Activated CD8-positive, alpha-beta memory T cell treated with anti-CD3 and anti-CD28 coated beads for 1 hour (primary cell): ENCODE measurements at places on chromosomes 3 and 15.
A peak's percentile ranks its signal among the peaks of the same experiment; 100 is the strongest.

DNA sequence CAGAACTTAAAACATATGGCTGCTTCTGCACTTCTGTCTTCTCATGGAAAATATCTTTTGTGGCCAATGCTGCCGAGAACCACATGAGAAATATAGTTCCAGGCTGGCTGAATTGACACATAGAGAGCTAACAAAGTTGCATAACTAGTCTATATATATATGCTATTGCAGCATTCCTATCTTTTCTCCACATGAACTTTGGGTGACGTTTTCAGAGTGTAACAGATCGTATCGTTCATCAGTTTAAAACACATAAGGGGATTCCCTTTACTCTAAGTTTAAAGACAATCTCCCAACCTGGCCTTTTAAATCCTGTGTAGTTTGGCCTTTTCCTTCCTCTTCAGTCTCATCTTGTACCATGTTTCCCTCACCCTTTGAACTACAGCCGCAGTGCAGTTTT, 394.2 kb upstream of the CBLB start:
- no peak for DNase-seq

DNA sequence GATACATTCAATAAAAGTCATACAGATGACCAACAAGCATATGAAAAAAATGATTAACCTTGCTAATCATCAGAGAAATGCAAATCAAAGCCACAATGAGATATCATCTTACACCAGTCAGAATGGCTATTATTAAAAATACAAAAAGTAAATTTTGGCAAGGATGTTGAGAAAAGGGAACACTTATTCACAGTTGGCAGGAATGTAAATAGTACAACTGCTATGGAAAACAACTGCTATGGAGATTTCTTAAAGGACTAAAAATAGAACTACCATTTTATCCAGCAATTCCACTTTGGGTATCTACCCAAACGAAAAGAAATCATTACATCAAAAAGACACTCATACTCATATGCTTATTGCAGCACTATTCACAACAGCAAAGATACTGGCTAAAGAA, 1121.8 kb downstream of the TBL1XR1 start:
- DNase-seq = no peak

DNA sequence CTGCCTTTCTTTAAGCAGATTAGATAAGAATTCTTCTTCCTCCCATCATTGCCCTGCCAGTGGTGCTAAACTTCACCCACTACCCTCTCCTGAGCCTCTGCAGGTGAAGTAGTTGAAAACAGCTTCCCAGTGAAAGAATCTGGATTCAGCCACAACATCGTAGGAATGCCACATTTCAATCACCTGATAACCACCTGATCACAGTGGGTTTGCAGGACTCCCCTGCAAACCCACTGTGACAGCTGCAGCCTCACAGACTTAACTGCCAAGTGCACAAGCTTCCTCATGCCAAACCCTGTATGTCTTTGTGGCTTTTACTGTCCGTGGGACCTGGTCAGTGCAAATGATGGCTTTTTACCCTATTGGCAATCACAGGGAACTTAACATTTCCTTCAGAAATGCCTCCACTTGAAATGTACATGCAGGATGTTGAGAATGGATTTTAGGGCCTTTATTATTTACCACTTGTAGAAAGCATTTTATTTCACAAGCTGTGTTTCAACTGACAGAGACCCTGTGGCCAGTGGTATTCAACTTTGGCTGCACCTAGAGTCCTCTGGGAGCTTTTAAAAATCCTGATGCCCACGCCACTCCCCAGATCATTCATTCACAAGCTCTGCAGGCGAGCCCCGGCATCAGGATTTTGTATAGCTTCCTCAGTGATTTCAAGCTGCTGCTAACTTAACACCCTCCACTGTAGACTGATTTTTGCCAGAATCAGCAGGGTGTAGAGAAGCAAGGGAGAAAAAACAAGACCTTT, 49.1 kb downstream of the OXNAD1 start:
- no peak for DNase-seq

- no peak for DNase-seq
Observed at GRCh38 chr15:40917585-40917984, 11.6 kb upstream of the DLL4 start.

GRCh38 chr3:32428092-32429068, 36.7 kb downstream of the CMTM7 start:
- DNase-seq = no peak

GRCh38 chr3:98333989-98334606, 19.6 kb upstream of the OR5K4 start:
- DNase-seq = no peak

GRCh38 chr3:53114412-53115074, 15.7 kb downstream of the RFT1 start:
- DNase-seq = no peak

DNA sequence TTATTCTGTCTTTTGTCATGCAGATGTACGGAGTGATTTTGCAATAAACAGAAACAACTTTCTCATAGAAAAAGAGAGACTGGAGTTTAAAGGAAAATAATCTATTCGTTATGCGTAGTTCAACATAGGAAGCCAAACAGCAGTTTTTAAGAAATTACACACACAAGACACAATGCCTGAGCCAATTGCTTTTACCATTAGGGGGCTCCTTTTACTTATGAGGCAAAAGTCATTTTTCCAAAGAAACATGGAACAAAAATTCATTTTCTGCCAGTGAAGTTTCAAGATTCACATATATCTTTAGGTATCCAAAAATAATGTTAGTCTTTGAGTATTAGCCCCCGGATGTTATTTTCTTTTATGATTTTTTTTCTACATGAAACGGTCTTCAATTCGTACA, 10.7 kb downstream of the CNTN6 start:
- no peak for DNase-seq

GRCh38 chr3:182058488-182058887, 346.8 kb downstream of the SOX2 start:
- DNase-seq = no peak

- DNase-seq = no peak
Observed at GRCh38 chr3:14949126-14949525, 1.7 kb downstream of the NR2C2 start.

DNA sequence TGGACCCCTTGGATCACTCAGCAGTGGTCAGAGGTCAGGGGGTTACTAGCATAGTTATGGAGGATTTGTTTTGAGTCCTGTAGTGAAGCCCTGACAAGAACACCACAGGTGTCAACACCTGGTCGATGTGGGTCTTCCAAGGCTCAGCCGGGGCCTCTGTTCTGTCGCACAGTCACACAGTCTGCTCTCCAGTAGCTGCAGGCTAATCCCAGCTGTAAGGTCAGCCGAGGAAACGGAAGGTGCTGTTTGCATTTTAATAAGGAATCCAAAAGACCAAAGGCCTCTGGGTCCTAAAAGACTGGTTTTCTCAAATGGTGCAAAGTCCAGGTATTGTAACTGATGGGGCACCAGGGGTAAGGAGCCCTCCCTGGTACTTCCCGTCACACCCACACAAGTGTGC, 71.7 kb downstream of the RPLP1 start:
- DNase-seq = no peak

GRCh38 chr3:149013726-149014125, 22.4 kb downstream of the GYG1 start:
- DNase-seq = no peak

- no peak for DNase-seq
Observed at GRCh38 chr3:31321620-31322019, 211.1 kb upstream of the STT3B start.

DNA sequence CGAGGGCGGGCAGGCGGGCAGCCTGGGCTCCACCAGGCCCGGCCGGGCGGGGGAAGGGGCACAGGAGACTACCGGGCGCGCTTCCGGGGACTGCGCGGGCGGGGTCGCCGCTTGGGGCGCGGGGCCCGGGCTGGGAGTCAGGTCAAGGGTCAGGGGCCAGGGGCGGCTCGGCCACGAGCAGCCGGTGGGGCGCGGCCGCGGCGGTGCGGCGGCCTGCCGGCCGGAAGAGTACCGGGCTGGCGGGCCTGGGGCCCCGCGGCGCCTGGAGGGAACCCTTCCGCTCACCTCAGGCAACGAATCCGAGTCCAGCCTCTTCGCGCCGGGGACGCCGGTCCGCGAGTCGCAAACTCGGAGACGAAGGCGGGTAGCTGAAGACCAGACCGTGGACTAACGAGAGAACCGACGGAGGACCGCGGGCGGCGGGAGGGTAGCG, 225 bp downstream of the RHOA start:
- DNase-seq = peak; percentile 35

DNA sequence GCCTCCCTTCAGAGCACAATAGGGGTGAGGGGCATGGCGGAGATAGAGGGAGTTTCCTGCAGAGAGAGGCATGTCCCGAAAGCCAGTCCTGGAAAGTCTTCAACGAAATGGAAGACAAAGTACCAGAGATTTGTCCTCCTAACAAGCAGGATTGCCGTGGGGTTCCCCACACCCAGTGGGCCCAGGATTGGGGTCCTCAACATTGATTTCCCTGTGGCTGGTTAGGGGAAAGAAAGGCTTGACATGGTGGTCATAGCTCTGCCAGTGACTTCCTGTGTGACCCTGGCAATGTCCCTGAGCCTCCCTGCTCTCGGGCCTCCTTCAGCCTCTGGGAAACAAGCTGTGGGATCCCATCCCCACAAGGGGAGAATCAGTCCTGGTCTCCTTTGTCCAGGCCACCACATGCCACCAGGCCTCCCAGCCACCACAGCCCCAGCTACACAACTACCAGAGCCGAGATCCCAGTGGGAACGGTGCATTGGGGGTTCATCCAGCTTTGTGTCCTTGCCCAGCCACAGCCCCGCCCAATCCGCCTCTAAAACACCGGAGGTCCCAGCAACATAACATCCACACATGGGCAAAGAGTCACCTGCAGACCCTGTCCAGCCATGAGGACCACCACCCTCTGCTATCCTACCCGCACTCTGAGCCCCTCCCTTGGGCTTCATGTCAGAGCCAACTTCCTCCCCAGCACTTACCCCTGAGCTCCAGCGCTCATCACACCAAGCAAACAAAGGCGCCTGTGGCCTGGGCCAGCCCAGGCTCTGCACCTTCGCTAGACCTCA, 63.0 kb downstream of the ADAMTS17 start:
- no peak for DNase-seq

DNA sequence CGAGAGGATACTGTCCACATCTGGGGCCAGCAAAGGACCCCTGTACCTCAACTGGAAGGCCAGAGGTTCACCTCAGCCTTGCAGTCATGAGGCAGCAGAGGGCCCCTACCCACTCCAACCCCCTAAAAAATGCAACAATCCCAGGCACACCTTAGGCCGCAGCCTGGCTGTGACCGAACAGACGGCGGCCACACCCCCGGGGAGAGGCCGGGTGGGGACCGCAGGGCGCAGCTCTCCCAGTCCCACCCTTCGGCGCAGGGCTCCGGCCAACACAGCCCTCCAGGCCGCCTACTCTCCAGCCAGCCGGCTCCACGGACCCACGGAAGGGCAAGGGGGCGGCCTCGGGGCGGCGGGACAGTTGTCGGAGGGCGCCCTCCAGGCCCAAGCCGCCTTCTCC, 457 bp upstream of the DNAJA4 start:
- no peak for DNase-seq

- no peak for DNase-seq
Observed at GRCh38 chr3:100993309-100993708, at the start of gene ABI3BP. ABI3BP (minus strand) TSS chr3:100993421; CDS start chr3:100993384, 37 bp downstream.

DNA sequence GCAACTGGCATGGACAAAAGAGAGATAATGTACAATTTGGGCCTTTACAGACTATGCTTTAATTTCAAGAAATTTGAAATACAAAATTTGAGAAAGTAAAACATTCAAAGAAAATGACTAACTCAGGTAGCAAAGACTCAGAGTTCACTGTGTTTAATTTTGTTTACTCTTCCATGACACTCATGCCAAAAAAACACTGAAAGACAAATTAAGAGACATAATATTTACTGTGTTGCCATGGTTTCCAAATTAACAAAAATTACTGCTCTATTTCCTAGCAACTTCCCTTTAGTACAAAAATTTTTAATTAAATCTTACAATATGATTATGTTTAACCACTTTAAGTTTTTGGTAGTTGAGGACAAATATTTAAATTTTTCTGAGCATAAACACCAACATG, 29.6 kb downstream of the LRRFIP2 start:
- DNase-seq = no peak

- DNase-seq = no peak
Observed at GRCh38 chr3:40172560-40172959, 136.9 kb upstream of the EIF1B start.

DNA sequence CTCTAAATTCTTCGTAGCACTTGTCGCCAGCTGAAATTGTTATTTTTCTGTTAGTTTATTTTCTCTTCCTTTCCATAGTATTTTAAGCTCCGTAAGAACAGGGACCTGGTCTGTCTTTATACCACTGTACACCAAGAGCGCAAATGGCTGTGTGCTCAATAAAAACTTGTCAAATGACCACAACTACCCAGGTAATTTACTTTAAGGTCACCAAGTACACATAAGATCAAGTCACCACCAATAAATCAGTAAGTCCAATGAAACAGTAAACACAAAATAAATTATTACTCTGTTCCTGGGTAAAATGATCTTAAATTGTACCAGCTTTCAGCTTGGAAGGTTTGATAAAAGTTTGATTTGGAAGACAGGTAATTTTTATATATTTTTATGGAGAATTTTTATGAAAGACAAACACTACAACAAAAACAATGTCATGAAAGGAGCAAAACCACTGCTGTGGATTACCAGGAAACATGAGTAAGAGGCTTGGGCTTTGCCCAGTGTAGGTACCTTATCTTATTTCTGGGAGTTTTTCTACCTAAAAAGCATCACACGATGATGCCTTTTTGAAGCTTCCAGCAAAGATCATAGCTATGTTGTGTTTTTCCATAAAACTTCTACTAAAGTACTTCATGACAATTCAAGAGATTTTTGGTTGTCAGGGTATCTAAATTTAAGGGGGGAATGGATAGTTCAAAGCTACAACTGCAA, 406.8 kb downstream of the SHQ1 start:
- no peak for DNase-seq

DNA sequence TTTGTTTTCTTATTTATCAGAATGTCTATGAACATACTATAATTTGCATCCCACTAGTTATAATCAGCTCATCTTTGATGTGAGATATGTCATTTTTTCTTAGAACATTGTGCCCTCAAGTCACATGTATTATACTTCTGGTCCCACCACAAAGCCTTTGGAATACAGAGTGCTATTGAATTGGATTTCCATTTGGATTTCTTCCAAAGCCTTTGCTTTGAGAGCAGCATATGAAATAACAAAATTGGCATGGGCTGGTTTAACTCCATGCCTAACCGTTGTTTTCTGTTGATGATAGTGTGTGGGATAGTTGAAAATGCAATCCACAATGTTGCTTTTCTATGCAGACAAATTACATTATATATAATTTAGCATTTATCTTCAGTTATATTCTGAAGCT, 284.5 kb upstream of the PLSCR5 start:
- no peak for DNase-seq

- DNase-seq = no peak
Observed at GRCh38 chr3:124741027-124741426, 10.8 kb downstream of the UMPS start.

GRCh38 chr3:62319570-62320243, 53.6 kb downstream of the FEZF2 start:
- no peak for DNase-seq

GRCh38 chr3:132543011-132543739, 53.9 kb upstream of the ACKR4 start:
- no peak for DNase-seq

DNA sequence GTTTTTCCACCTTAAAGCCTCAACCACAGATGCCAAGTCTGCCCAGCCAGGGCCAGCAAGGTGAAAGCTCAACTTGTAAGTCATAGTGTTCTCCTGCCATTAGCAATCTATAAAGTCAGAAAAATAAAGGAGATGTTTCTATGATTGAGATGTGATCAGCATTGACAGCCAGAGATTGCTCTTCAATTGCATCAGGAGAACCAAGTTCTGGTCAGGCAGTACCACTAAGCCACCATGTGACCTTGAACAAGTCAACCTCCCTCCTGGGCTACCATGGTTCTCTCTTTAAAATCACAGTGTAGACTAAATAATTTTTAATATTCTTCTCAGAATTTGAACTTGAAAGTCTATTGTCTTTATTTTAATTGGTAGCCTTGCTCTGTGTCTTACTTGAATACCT, 220.3 kb upstream of the HES1 start:
- no peak for DNase-seq
